Activated CD4-positive, alpha-beta T cell treated with anti-CD3 and anti-CD28 coated beads, Interleukin-2, amount 50 U/mL, for 4 hours (primary cell): ENCODE measurements at places on chromosomes 7 and 10.

DNA sequence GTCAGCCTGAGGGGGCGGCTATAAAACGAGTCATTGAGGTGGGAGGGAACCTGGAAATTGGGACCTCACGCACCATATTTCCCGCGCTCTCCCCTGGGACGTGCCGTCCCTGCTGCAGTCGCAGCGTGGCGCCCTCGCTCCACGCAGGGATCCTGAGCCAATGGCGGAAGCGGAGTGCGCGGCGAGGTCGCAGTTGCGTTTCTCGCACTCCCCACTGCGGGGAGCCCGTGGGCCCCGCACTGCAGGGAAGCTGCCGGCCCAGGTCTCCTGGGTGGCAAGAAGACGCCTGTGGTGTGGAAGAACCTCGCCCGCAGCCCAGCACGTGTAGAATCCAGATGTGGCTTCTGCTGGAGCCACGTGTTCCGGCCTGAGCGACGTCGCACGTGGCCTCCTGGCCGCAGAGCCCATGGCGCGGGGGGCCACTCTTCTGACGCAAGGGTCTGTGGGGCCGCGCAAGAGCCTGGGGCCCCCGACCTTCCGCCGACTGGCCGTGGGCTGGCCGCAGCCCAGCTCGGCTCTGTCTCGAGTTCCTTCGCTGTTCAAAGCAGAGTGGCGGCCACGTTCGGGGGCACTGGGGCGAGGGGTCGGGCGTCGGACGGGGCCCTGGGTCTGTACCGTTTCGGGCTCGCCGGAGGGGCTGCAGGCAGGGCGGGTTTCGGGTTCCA is 26.4 kb downstream of the HIF1AN start:
- DNase-seq: peak; percentile 71

- no peak for DNase-seq
Measured at GRCh38 chr10:30238836-30239235, 110.2 kb downstream of the MTPAP start.

DNA sequence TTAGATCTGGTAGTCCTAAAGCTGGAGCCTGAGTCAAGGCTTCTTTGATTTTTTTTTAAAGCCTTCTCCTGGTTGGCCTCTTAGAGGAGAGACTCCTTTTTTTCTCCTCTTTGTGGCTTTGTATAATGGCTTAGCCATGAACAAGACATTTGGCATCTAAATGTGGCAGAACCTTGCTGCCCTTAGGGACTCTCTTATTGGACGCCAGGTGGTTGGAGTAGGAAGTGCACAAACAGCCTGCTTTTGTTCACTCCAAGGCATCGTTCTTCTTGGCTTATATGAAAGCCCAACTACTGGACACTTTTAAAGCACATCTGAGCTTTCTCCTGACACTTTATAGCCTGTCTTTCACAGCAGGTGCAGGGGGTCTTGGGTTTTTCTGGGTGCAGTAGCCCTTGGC is 25.0 kb downstream of the ZPBP start:
- no peak for DNase-seq

GRCh38 chr10:78579576-78579975 is 489.2 kb upstream of the ZMIZ1 start:
- no peak for DNase-seq

DNA sequence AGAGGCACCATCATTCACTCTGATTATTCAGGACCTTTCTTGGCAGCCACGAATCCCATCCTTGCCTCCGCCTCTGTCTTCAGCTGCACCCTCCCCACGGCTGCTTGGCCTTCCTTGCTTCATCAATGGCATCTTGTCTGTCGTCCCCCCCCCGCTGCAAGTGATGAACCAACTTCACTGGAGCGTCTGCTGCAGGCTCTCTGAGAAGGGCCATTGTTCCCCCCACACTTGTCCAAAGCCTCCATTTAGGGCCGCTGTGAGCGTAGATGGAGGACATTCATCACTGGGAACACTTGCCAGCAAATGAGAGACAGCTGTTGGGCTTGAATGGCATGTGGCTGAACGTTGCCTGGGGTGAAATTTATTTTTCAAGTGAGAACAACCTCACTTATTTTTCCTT is 20.1 kb downstream of the AFAP1L2 start:
- DNase-seq: no peak
